Activated naive CD8-positive, alpha-beta T cell treated with anti-CD3 and anti-CD28 coated beads, Interleukin-2, amount 10 ng/mL, durations not matched to agents 7 days and 5 days (primary cell): ENCODE measurements at places on chromosomes 3 and 15. TPM values are rescaled to one million over a fixed set of nuclear protein-coding genes. Genes with fewer than 3 reads are reported as not detected.

GRCh38 chr3:171306631-171307030, 153.6 kb downstream of the TNIK start:
- H3K4me1 ChIP-seq, result peaks cover 15% of the 10 kb centered on the region
- no peak overlapping the region for H3K4me3 ChIP-seq
- H3K27me3 ChIP-seq, result no peaks in the 10 kb centered on the region
- no peak overlapping the region for H3K27ac ChIP-seq
- peaks cover 14% of the 10 kb centered on the region for H3K36me3 ChIP-seq

GRCh38 chr3:94065819-94066480, 3.1 kb downstream of the NSUN3 start:
- H3K27ac ChIP-seq, result no peak overlapping the region
- H3K4me3 ChIP-seq, result no peak overlapping the region
- peaks cover 33% of the 10 kb centered on the region for H3K36me3 ChIP-seq
- DNase-seq, result no peak
- peaks cover 31% of the 10 kb centered on the region for H3K4me1 ChIP-seq

PATL2 gene
- total RNA-seq, result 55.2 TPM

FGD5 gene
- not detected for total RNA-seq
